Esophagus squamous epithelium (tissue), 5 donors: ENCODE measurements at places on chromosomes 4 and X.

GRCh38 chrX:137227151-137227550 lies 193.4 kb upstream of the GPR101 start:
- no peak for DNase-seq

DNA sequence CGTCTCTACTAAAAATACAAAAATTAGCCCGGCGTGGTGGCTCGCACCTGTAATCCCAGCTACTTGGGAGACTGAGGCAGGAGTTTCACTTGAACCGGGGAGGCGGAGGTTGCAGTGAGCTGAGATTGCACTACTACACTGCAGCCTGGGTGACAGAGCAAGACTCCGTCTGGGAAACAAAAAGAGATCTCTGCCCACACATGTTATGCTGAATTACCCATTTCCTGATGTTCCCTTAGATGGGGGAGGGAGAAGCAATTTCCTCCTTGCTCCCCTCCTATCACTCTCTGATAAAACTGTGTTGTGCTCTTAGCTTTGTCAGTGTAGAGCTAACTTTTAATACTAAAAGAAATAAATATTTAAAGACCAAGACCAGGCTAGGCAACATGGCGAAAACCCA lies 102.5 kb downstream of the LARP7 start:
- no peak for DNase-seq

DNA sequence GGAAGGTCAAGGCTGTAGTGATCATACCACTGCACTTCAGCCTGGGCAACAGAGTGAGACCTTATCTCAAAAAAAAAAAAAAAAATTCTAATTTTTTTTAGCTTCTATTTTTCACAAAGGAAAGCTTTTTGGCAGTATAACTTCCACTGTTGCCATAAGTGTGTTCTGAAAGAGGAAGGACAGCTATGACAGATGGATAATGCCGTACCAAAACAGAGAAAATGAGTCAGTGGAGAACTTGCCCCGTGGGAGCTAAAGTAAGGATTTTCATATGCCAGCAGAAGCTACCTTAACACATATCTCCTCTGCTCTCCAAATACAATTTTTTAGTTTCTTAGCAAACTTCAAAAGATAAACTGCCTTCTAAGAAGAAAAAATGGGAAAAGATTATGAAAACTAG lies 43.7 kb downstream of the RPS3A start:
- DNase-seq, result no peak

DNA sequence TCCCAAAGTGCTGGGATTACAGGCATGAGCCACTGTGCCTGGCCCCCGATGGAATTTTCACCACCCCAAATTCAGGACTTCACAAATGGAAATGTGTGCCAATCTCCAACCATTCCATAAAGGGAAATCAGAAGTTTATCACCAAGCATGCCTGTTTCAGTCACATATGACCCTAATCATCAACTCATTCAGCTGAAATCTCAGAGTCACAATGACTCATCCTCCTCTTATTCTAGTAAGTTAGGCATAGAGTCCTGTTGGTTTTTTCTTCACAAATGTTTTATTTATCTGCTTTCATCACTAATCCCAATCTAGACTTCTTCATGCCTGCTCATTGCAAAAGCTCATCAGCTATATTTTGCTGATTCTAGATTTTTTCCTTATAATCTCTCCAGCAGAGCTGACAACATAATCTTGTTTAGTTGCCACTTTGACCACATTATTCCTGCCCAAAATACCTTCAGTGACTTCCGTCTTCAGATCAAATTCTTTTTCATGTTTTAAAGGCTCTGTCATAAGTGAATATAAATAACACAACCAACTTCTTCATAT lies 83.3 kb downstream of the SLC7A11 start:
- DNase-seq, result no peak

DNA sequence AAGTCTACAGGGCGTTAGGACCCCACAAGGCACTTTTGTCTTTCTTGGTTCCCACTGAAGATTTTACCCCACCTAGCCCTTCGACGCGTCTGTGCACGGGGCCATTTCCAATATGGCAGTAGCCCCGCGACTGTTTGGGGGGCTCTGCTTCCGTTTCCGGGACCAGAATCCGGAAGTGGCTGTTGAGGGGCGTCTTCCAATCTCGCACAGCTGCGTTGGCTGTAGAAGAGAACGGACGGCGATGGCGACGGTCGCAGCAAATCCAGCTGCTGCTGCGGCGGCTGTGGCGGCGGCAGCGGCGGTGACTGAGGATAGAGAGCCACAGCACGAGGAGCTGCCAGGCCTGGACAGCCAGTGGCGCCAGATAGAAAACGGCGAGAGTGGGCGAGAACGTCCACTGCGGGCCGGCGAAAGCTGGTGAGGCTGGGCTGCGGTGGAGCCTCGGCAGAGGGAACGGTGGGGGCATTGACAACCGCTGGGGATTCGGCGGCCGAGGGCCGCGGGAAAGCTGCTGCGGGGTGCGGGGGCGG lies at the start of gene USP11:
USP11 (plus strand) TSS at position 207 of the 530 bp plus-strand sequence; CDS start at position 242, 35 bp downstream.
- DNase-seq, result no peak

DNA sequence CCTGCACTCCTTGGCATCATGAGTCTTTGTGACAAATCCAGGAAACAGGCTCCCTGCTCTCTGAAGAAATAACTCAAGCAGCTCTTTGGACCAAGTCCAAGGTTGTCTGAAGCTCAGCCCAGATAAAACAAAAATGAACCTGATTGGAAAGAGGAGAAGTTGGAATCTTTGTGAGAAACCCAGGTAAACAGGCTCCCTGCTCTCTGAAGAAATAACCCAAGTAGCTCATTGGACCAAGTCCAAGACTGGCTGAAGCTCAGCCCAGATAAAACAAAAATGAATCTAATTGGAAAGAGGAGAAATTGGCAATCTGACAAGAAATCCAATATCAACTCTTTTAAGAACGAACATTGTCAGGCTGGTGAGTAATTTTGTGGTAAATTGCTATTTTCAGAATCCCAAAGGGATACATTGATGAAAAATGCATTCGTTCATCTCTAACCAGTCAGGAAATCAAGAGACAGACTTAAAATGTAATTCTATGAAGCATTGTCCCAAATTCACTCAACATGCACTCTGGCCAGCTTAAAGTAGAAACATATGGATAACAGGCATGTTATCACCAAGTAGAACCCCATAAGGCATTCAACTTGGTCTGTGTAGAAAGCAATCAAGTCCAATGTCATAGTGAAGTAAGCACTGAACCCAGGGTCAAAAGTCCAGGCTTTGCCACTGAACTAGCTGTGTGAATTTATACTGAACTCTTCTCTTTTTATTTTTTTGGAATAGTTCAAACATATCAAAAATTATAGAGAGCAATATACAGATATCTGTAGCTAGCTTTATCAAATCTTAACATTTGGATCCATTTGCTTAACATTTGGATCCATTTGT lies 16.8 kb upstream of the NFXL1 start:
- DNase-seq, result no peak

DNA sequence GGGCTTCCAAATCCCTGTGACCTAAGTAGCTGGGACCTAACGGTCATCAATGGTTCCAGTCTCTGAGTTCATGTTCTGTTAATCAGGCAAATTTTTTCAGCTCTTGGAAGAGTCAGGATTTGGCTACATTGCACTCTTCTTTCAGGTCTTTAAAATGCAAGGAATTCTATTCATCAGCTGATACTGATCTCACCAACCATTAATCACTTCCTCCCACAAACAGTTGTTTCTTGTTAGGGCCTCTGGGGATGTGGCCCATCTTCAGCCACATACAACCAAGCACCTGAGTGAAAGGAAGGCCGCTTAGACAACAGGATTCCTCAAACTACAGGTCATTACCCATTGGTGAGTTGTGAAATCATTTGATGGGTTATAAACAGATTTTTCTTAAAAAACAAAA lies 71.7 kb downstream of the FANCB start:
- no peak for DNase-seq

- DNase-seq, result no peak
These were observed 44.9 kb upstream of the SLC25A31 start for GRCh38 chr4:127685292-127685691.

DNA sequence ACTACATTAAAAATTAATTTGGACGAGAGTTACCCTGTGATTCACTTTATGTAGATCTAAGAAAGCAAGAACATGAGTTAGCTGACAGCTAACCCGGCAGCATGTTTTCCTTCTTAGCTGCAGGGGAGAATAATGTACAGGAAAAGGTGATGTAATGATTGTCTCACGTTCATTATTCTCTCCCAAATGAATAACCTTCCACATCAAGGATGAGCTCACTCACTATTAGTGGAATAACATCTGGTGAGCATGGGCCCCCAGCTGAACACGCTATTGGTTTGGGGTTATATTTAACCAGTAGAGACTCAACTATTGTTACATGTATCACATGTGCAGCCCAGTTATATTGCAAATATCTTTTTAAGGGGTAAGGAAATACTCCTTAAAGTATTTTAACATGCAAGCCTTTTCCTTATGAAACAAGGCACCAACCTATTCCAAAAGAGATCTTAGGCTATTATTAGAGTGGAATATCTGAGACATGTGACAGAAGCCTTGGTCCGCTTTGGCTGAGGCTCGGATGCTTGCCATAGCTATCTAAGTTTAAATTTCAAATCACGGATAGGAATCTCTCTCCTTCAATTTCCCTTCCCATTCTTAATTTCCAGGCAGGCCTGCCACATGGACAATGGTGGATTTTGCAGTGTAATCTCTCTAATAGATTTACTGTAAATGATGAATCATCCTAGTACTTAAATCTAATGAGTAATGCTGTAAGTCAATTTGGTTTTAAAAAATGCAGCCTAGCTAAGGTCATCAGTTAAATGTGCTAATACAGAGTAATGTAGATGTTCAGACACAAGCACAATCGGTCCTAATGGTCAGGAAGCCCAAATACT lies 99.0 kb upstream of the OTUD4 start:
- DNase-seq, result no peak

DNA sequence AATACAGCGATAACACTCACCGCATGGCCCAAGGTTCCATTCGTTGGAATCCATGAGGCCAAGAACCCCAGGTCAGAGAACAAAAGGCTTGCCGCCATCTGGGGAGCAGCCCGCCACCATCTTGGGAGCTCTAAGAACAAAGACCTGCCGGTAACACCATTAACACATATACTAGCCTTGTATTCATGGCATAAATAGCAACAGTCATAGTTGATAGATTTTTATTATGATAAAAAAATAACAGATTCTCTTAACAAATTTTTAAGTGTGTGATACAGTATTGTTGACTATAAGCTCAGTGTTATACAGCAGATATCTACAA lies 309.4 kb downstream of the GLUD2 start:
- DNase-seq, result no peak

DNA sequence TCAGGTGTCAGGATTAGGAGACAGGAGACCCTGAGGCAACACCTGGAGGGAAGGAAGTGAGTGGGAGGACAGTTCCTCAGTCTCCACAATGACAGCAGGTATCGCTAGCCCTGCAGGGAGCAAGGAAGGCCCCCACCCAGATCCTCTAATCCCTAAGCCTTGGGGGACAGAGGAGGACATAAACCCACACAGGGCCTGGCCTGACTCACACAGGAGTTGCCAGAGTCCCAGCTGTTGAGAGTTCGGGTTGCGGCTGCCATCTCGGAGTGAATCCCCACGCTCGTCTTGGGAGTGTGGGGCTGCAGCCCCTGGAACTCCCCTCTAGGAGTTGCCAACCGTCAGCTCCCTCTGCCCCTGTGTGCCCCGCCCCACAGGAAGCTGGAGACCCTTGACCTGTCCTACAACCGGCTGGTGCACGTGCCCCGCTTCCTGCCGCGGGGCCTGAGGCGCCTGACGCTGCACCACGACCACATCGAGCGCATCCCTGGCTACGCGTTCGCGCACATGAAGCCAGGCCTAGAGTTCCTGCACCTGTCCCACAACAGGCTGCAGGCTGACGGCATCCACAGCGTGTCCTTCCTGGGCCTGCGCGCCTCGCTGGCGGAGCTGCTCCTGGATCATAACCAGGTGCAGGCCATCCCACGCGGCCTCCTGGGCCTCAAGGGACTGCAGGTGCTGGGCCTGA lies 9.2 kb upstream of the BGN start:
- no peak for DNase-seq

GRCh38 chrX:10892621-10893225 lies 218.4 kb upstream of the HCCS start:
- no peak for DNase-seq

- no peak for DNase-seq
These were observed 12.5 kb upstream of the ASIC5 start for GRCh38 chr4:155878611-155879010.

DNA sequence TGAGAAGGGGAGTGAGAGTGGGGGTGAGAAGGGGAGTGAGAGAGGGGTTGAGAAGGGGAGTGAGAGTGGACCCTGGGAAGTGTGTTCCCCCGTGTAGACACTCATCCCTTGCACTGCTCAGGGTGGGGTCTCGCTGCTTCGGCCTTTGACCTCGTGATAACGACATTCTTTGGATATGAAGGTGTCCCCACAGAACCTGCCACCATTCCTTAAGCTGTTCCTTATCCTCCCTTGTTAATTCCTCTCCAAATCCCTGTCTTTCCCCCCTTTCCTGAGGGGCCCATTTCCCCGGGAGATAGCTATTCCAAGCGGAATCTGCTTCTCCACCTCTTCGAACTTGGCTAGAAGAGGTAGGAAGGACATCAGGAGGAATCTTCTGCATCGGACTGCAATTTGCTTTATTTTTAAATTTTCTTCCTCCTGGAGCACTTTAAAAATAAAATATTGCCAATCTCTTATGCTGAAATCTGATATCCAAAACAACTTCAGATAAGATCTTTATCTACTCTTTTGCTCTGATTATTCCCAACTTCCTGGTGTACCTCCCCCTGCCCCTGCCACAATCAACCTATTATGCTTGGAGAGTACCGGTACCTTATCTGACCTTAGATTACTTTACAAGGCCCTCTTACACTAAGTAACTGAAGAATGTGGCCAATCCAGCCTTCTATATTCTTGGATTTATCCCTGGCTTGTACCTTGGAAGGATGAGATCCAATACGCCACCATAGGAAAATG lies 15.6 kb downstream of the TRIML1 start:
- DNase-seq, result no peak

GRCh38 chr4:53586121-53586816 lies 5.0 kb downstream of the LNX1 start:
- no peak for DNase-seq

DNA sequence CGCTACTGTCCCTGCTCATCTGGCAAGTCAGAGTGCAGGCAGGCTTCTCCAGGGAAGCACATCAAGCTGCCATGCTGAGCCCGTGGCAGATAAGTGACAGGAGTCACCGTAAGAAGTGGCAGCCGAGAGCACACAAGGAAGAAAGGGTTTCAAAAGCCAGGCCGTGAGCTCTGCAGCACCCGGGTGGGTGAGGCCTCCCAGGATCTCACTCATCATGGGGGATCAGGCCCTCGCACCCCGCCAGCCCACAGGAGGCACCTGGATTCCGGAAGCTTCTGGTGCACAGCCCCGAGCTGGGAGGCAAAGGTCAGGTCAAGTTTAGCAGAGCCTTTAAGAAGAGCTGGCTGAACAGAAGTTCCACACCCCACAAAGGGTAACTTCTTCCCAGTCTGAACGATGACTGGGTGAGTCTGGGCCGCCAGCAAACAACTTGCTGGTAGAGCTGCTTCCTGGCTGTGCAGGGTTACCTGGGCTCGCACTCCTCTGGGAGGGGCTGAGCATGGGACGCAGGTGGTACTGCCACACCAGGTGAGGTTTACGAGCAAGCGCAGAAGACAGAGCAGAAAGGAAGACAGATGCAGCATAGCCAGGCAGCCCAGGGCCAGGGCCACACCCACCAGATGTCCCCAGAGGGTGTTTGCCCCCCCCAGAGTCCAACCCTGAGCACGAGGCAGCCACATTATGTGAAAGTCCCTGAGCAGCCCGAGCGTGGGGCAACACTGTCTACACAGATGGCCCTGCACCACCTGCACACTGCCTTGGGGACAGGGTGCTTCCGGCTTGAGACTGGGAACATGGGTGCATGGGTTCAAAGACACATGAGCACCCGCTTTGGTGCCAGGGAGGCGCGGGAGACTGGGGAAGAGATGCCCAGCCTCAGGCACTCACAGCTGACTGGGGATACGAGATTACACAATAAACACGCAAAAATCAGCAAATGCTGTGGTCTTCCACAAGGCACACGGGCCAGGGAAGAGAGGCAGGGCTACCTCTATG lies 7.7 kb downstream of the CCNQ start:
- no peak for DNase-seq
